ENCODE measurements at places on chromosomes 1 and 21.

DNA sequence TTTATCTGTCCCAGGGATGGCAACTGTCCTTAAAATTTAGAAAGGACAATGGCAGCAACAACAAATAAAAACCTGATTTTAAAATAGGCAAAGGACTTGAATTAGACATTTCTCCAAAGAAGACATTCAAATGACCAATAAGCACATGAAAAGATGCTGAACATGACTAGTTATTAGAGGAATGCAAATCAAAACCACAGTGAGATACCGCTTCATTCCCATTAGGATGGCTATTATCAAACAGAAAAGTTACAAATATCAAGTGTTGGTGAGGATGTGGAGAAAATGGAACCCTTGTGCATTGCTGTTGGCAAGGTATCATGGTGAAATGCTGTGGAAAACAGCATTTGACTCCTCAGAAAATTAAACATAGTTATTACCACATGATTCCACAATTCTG, 120.7 kb downstream of the CRB1 start:
- no peak for DNase-seq

DNA sequence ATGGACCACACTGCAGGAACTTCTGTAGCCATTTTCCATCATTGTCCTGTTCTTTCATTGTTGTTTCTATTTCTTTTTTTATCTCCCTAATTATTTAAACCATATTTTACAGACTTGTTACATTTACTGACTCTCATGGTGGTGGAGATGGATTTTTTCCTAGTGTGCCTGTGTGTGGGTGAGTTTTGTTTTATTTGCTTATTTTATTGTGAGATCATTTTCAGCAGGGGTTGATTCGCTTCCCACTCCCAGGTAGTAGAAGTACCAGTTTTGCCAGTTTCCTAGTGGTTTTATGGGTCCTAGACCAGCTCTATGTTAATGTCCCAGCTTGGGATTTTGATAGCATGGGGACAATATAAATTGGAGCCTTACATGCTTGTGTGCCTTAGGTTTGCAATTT, 80.0 kb upstream of the BACH1 start:
- no peak for DNase-seq

DNA sequence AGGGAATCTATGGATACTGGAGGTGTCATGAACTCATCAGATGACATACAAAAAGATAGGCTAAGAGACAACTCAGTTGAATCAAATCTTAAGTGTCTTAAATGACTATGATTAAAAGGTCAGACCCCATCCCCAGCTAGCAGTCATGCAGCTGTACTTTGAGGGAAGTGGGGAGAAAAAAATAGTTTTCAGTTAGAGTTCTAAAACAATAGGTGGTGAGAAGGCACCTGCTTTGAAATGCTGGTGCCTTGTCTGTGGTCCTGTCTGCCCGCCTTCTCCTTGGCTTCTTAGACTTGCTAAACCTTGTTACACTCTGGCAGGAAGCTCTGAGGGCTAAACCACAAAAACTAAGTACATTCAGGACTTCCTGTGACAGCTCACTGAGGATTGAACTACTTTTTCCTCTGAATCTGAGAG, 15.3 kb downstream of the CD2 start:
- DNase-seq = peak; percentile 53

DNA sequence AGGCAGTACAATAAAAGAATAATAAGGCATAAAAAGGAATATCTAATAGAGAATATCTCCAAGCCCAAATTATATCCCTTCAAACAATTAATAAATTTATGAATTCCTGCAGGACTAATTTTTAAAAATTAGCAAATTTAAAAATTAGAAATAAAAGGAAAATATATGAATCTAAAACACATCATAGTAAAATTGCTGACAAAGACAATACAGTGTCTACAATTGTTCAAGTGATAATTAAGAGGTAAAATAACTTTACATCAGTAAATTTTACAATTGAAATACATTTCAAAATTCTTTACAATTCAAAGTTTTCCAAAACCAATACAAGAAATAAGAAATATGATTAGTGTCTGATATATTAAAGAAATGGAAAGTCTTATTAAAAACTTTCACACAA, 22.8 kb upstream of the OLFM3 start:
- no peak for DNase-seq

DNA sequence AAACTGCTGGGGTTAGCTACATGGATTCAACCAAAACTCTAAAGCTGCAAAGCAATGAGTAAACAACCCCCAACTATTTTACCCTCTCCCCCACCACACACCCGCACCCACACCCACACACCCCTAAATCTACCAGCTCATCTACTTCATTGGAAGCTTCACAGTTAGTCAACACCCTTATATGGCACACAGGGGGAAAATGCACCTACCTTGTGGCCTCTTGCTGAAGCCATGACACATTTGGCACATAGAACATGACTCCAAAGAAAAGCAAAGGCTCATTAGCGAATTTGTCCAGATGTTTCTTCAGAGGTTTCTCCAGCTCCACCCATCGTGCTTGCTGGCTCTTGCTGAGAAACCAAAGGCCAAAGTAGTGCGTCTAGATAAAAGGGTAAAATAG, 99.8 kb downstream of the PTPN14 start:
- DNase-seq = no peak

DNA sequence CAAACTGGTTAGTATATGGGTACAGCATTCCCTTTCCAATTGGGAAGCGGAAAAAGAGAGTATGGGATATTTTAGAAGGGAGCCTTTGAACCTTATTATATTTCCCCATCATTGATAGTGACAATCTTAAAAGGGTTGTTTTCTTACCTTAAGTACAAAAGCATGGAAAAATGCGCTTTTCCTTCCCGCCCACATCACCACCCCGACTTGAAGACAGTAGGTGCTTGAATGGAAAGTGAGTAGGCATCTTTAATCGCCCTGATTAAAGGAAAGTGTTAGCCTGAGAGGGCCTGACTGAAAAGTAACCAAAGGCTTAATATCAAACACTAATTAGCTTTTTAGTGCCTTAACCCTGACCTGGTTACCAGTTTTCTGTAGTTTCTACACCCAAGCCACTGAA, 15.4 kb downstream of the GGPS1 start:
- DNase-seq = no peak

DNA sequence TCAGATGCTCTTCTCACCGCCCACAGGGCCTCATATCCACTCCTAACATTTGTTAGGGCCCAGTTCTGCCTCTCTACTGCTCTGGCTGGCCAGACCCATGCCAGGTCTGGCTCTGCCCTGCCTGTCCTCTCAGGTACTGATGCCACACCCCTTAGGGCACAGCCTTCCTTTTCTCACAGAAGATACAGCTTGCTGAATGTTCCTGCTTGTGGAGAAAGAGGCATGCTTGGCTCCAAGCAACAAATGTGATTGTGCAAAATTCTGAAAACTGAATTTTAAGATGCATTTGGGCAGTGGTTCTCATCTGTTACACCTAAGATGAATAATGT, 178.1 kb downstream of the TGFBR3 start:
- no peak for DNase-seq

DNA sequence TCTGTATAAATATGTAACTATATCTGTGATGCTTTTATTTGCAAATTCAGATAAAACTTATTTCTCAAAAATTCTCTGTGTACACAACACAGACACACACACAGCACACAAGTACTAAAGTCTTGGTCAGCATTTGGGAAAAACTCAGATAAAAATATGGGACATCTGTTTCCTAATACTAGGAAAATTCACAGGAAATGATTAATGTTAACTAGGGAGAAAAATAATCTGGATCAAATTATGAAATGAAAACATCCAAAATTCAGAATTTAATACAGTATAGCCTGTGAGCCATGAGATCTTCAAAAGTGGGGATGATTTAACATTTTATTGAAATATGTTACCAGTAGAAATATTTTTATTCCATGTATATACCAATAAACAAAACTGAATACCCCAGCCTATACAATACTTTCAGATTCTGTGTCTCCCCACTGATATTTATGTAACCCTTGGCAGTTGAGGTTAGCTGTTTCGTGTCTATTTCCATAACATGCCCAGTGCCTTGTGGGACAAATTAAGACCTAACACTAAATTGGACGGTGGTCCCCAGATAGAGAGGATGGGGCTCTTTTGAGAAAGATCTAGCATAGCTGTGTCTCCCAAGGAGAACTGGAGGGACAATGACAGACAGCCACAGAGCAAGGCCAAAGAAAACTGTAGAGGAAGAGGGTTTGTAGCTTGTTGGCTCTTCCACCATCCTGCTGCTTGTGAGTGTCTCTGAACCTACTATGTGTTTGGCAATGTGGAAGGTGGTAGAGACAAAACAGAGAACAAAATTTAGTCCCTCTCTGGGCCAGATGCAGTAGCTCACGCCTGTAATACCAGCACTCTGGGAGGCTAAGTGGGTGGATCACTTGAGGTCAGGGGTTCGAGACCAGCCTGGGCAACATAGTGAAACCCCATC, 47.2 kb downstream of the GNG12 start:
- DNase-seq = no peak

GRCh38 chr21:37391666-37392065, 25.1 kb downstream of the DYRK1A start:
- no peak for DNase-seq

DNA sequence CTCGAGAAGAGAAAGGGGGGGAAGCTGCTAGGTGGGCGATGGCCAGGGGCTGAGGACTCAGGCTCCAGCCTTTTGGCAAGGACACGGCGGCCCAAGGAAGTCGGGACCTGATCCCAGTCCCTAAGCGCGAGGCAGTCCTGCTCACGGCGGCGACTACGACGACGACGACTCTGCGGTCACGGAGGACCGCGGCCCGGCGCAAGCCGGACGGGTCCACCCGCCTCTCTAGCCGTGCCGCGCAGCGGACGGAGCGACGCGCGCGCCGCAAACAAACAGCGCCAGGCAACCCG, 401 bp downstream of the WNT9A start:
- DNase-seq = no peak

DNA sequence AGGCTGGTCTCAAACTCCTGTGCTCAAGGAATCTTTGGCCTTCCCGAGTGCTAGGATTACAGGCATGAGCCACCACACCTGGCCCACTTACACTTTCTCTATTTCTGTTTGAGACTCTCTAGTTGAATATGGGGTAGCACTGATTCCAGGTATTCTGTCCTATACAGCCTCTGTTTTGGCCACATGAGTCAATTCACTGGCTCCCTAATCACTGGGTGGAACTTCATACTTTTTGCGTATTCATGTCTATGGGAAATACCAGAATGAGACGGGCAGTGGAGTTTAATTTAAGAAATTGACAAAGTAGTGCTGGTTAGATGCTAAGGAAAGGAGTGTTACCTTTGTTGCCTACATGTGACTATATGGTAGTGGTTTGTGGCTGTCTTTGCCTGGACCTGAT, 35.5 kb downstream of the MACF1 start:
- no peak for DNase-seq

GRCh38 chr1:159282118-159282517, 20.0 kb upstream of the FCER1A start:
- DNase-seq = no peak

- DNase-seq = no peak
Observed at GRCh38 chr1:26015358-26015757, 6.2 kb upstream of the EXTL1 start.

GRCh38 chr1:225772848-225773247, 4.8 kb upstream of the SRP9 start:
- DNase-seq = no peak

DNA sequence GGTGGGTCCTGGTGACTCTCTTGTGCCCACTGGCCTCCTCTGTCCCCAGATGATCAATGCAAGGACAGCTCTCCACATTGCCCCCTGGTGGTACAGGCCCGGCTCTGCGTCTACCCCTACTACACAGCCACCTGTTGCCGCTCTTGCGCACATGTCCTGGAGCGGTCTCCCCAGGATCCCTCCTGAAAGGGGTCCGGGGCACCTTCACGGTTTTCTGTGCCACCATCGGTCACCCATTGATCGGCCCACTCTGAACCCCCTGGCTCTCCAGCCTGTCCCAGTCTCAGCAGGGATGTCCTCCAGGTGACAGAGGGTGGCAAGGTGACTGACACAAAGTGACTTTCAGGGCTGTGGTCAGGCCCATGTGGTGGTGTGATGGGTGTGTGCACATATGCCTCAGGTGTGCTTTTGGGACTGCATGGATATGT, 10.8 kb downstream of the ADAMTSL4 start:
- no peak for DNase-seq

DNA sequence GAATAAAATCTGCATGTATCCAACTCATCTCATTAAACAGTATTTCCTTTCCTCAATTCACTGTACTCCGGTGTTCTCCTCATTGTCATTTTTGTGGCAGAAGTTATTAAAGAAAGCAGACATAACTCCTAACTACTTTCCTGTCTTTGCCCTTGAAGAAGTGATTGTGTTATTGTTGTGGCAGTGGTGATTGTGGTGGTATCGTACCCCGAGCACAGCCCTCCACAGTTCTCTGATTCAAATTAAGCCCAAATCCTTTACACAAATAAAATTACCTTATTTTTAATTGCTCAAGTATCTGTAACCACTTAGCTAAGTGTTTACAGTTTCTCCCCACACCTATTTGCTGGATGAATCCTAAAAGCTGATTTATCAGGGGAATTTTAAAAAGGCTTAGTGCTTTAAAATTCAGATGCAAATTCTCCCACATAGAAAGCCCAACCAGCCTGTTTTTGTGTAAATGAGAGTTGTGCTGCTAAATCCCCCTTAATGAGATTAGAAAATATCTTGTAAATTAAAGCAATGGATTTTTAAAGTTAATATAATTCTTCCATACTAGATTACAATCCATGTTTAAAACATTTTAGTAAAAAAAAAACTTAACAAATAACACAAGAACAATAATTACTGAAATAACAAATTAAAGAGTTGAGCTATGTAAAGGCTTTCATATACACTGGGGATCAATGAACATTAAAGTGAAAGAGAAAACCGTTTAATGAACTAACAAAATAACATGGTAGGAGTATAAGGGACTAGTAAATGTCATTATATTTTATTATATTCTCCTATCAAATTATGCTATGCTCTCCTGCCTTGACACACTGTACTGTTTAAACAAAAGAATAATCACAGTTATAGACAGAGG, 259.0 kb downstream of the NEGR1 start:
- no peak for DNase-seq

DNA sequence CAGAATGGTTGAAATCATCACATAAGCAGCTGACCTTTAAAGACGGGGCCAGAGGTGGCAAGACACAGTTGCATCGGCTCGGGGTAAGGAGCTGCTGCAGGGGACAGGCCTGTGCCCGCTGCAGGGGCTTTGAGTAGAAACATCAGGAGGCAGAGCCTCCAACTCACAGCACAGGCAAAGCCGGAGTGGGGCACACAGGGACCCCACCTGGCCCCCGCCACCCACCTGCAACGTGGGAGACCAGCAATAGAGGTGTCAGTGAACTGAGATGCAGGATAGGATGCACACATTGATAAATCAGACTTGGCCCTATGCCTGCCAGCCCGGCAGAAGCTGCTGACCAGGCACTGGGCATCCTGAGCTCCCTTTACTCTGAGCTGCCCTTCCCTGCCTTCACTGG, 257.2 kb downstream of the NPHP4 start:
- DNase-seq = no peak

- no peak for DNase-seq
Observed at GRCh38 chr1:15106608-15107007, 46.9 kb upstream of the TMEM51 start.

- DNase-seq = no peak
Observed at GRCh38 chr1:25186161-25187007, 45.9 kb downstream of the SYF2 start.
